ENCODE measurements at places on chromosomes 13 and 19.
A peak's percentile ranks its signal among the peaks of the same experiment; 100 is the strongest.

DNA sequence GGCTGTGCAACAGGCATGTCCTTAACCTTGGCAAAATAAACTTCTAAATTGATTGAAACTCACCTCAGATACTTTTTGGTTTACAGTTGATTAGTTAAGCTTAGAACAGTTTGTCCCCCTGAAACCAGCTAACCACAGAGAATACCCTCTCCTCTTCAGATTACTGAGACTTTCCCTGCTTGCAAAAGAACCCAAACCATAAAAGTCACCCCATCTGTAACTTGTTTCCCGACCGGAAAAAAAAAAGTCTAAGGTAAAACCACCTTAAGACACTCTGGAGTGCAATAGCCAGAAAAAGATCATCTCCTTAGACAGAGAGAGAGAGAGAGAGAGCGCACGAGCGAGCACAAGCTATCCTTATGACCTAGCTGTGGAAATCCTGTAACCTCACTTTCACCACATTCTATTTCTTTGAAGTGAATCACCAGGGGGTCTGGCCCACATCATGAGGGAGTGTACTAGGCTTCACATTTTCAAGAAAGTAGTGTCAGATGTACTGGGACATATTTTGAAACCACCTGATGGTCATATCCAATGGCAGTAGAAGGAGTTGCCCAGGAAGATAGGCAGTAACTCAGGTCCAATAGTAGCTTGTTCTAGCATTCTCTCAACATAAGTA is 11.1 kb upstream of the GTF2F2 start:
- no peaks in the 10 kb centered on the region for H3K36me3 ChIP-seq
- H3K4me3 ChIP-seq = no peak overlapping the region
- H3K4me1 ChIP-seq = no peaks in the 10 kb centered on the region
- no peak for DNase-seq
- H3K27ac ChIP-seq = no peak overlapping the region
- H3K27me3 ChIP-seq = peaks cover 3% of the 10 kb centered on the region

- no peak overlapping the region for H3K27ac ChIP-seq
- DNase-seq = peak; percentile 19
- H3K4me3 ChIP-seq = peak overlapping the region; percentile 21
- peaks cover 12% of the 10 kb centered on the region for H3K4me1 ChIP-seq
- H3K27me3 ChIP-seq = peaks cover 3% of the 10 kb centered on the region
- no peaks in the 10 kb centered on the region for H3K36me3 ChIP-seq
These were observed 56.8 kb downstream of the TNFSF13B start for GRCh38 chr13:108326309-108326708.

DNA sequence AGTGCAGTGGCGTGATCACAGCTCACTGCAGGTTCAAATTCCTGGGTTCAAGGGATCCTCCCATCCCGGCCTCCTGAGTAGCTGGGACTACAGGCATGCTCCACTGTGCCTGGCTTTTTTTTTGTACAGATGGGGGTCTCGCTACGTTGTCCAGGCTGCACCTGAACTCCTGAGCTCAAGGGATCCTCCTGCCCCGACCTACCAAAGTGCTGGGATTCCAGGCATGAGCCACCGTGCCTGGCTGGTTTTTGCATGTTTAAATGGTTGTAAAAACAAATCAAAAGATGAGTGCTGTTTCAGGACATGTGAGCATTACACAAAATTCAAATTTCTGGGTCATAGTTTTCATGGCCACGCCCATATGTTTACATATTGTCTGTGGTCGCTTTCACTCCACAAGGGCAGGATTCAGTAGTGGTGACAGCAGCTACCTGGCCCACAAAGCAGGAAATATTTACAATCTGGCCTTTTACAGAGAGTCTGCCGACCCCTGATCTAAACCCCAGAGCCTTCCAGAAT is 5.3 kb downstream of the MATK start:
- H3K27me3 ChIP-seq = no peaks in the 10 kb centered on the region
- DNase-seq = peak; percentile 23
- H3K4me1 ChIP-seq = peaks cover 7% of the 10 kb centered on the region
- no peaks in the 10 kb centered on the region for H3K36me3 ChIP-seq

DNA sequence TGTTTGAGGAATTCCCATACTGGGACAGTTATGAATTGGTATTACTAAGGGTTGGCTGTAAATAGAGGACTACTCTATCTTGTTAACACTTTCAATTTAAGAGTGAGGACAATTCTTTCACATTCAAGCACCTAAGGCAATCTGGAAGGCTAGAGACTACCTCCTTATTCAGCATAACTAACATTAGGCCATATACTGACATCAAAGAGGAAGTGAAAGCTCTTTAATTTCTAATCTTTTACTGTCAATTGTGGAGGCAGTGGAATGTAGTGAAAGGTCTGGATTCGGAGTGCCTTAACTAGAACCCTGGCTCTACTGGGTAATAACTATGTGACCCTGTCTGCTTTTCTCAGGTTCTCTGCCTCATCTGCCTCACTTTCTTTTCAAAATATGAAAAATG is 134.0 kb downstream of the UFM1 start:
- no peaks in the 10 kb centered on the region for H3K27me3 ChIP-seq
- DNase-seq = no peak
- H3K4me1 ChIP-seq = no peaks in the 10 kb centered on the region

DNA sequence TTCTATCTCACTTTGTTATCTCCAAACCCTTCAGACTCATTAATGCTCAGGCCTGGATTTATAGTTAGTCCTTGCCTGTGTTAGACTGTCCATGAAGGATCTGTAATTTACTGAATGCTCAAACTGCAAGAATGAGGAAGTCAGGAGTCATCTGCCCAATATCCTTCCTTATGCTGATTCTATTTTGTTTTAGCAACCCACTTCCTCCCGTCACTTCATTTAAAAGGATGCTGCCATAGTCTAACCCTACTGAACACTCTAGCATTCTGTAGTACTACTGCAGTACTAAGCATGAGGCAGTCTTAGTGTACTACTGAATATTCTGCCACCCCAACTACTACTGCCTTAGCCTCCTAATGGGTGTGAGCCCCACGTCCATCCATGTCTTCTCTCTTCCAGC is 1.5 kb downstream of the FCAR start:
- H3K4me1 ChIP-seq = no peaks in the 10 kb centered on the region
- no peak overlapping the region for H3K27ac ChIP-seq
- no peaks in the 10 kb centered on the region for H3K27me3 ChIP-seq
- no peak overlapping the region for H3K4me3 ChIP-seq
- no peaks in the 10 kb centered on the region for H3K36me3 ChIP-seq
- DNase-seq = no peak

DNA sequence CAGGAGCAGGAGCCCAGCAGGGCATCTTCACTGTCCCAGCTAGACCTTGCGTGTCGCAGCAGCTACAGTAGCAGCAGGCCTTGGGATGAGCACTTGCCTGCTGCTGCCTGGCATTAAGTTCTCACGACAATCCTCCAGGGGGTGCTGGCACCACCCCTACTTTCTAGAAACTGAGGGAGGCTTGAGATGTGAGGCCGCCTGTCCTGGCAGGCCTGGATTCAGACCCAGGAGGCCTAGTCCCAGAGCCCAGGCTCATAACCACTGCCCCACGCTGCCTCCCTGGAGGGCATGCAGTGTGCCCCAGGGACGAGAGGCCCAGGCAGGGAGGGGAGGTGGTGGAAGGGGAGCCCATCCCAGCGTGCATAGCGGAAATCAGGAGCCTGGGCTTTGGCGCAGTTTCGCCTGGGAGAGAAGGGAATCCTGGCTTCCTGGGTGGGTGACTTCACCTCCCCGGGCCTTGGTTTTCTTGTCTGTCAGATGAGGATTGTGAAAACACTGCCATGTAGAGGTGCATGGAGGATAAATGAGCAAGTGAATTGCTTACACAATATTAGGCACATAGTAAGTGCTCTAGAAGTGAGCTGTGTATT is 26.1 kb downstream of the PPP5C start:
- no peak overlapping the region for H3K27ac ChIP-seq
- H3K27me3 ChIP-seq = no peaks in the 10 kb centered on the region
- DNase-seq = no peak
- H3K4me3 ChIP-seq = no peak overlapping the region
- peaks cover 4% of the 10 kb centered on the region for H3K4me1 ChIP-seq
- H3K36me3 ChIP-seq = peaks cover 26% of the 10 kb centered on the region

GRCh38 chr13:47327861-47328260 is 431.0 kb upstream of the HTR2A start:
- no peak overlapping the region for H3K4me3 ChIP-seq
- H3K27ac ChIP-seq = no peak overlapping the region
- H3K27me3 ChIP-seq = no peaks in the 10 kb centered on the region
- no peak for DNase-seq
- H3K36me3 ChIP-seq = no peaks in the 10 kb centered on the region

GRCh38 chr13:37226971-37227370 is 121.5 kb upstream of the CSNK1A1L start:
- H3K27me3 ChIP-seq = no peaks in the 10 kb centered on the region
- no peak overlapping the region for H3K27ac ChIP-seq
- no peak overlapping the region for H3K4me3 ChIP-seq
- H3K4me1 ChIP-seq = no peaks in the 10 kb centered on the region
- no peak for DNase-seq

DNA sequence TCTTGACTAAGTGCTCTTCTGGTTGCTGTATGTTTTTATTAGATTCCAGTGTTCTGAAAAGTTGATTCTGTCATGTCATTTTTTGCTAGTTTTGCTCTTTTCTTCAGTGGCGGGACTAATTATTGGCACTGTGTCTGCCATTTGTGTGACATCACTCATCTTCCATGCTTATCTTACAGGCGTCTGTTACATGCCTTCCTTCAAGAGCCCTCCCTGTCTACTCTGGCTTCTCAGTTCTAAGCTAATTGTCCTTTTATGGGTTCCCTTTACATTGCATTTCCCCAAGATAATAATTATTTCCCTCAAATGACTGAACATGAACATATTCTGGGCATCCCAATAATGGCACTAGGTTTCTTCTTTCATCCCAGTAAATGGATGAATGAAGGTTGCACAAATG is 459.1 kb downstream of the DCT start:
- no peaks in the 10 kb centered on the region for H3K36me3 ChIP-seq
- no peaks in the 10 kb centered on the region for H3K4me1 ChIP-seq
- H3K27ac ChIP-seq = no peak overlapping the region
- no peak overlapping the region for H3K4me3 ChIP-seq

- no peaks in the 10 kb centered on the region for H3K27me3 ChIP-seq
- no peaks in the 10 kb centered on the region for H3K4me1 ChIP-seq
- DNase-seq = no peak
- no peak overlapping the region for H3K4me3 ChIP-seq
These were observed 25.5 kb downstream of the ADPRHL1 start for GRCh38 chr13:113427562-113428468.

GRCh38 chr13:94947965-94948371 is 235.6 kb upstream of the SOX21 start:
- DNase-seq = no peak
- no peaks in the 10 kb centered on the region for H3K36me3 ChIP-seq
- H3K27me3 ChIP-seq = no peaks in the 10 kb centered on the region
